ENCODE measurements at places on chromosomes 3 and 15.
A peak's percentile ranks its signal among the peaks of the same experiment; 100 is the strongest.

GRCh38 chr3:105836533-105836932 lies 32.3 kb downstream of the CBLB start:
- DNase-seq: no peak

GRCh38 chr3:44842376-44842775 lies 19.3 kb upstream of the TMEM42 start:
- no peak for DNase-seq

- DNase-seq: peak; percentile 67
Measured at GRCh38 chr3:184540777-184541681, 20.6 kb upstream of the EPHB3 start.

GRCh38 chr3:133455960-133456359 lies 56.1 kb downstream of the BFSP2 start:
- no peak for DNase-seq

DNA sequence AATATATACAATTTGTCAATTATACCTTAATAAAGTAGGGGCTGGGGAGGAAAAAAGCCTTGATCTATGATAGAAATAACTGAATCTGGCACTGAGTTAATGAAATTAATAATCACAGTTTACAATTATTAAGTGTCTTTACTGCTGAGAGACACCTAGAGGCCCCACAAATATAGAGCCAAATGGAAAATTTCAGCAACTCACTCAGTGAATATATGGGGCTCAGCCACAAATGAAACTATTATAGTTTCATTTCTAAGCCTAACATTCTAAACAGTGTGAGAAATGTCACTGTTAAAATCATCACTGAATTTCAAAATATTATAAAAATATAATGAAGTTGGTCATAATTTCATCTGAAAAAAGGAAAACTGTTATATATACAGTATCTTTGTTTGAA lies 40.3 kb downstream of the GNB4 start:
- DNase-seq: no peak

Measured in left ventricle myocardium superior (tissue), 1 donor.